ENCODE measurements at places on chromosomes 1 and 21.

- no peak for DNase-seq
These were observed 424 bp upstream of the PCNX2 start for GRCh38 chr1:233295975-233296322.

DNA sequence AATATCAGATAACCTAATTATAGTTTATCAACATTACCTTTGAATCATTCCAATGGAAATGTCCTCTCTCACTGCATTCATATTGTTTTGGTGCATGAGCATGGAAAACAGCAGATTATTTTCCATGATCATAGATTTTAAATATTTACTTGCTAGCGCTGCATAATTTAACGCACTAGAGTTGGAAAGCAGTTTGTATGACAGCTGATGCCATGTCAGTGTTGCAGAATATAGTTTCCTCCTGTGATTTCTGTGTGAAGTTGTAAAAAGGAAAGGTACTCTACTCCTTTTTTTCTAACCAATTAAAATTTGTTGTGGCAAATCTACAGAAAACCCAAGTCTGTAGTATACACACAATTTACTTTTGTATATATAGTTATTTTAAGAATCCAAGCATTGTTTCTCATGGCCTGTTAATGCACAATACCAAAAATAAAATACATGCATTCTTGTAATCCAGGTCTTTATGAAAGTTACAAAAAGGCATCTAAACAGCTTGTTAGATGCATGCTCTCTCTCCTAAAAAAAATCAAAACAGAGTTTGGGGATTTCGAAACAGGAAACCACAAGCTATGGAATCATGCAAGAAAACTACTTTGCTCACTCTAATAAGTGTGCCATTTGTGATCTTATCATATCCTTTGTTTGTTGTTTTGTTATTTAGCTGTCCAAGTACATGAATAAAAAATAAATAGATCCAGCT lies 1.9 kb upstream of the ATG4C start:
- DNase-seq, result no peak

GRCh38 chr1:184226100-184226487 lies 160.7 kb upstream of the C1orf21 start:
- no peak for DNase-seq

- DNase-seq, result no peak
These were observed 36.6 kb downstream of the DEGS1 start for GRCh38 chr1:224219612-224220059.

GRCh38 chr1:167706931-167707877 lies 14.6 kb upstream of the MPZL1 start:
- no peak for DNase-seq

DNA sequence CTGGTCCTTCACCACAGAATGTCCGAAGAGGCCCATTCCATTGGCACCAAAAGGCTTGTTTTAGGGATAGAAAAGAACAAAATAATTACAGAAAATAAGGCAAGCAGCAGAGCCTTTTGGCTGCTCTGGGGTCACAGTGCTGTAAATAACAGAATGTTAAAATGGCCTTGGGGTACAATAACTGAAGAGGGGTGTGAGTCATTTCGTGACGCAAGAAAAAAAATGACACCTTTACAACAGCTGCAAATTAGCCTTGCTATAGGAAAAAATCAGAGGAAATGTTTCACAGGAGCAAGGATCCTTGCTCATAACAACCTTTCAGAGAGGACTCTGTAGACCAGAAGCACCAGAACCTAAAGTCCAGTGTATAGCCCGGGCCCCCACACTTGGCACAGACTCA lies 483.4 kb downstream of the OMA1 start:
- no peak for DNase-seq

- DNase-seq, result no peak
These were observed 109.9 kb upstream of the CXADR start for GRCh38 chr21:17402937-17403336.
